ENCODE measurements at places on chromosomes 5 and 9.

DNA sequence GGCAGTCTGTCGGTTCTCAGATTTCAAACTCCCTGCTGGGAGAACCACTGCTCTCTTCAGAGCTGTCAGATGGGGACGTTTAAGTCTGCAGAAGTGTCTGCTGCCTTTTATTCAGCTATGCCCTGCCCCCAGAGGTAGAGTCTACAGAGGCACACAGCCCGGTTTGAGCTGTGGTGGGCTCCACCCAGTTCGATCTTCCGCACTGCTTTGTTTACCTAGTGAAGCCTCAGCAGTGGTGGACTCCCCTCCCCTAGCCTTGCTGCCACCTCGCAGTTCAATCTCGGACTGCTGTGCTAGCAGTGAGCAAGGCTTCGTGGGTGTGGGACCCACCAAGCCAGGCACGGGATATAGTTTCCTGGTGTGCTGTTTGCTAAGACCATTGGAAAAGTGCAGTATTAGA, 8.0 kb downstream of the SLC27A6 start:
- DNase-seq, result no peak

DNA sequence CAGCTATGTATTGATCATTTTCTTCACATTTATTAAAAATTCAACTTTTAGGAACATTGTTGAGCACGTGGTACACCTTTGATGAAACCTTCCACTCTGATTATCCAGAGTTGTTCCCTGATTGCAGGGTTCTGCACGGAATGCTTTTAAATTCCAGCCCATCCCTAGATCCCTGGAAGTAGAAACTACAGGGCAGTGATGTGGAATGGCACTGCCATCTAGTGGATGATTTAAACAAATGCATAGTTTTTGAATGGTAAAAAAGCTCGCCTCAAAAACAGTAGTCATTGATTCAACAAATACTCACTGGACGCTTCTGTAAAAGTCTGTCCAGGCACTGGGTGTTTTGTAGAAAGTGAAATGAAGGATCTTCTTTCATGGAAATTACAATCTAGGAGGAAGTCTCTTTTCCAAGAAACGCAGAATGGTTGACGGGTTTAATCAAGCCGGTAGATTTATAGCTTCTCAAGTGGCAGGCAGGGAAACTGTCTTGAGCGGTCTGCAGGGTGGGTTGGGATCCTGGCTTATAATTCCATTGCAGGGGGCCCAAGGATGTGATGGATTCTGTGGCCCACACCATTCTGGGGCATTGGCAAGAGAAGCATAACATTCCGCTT, 118.4 kb downstream of the ARHGAP26 start:
- no peak for DNase-seq

GRCh38 chr5:90585337-90585986, 26.9 kb downstream of the ADGRV1 start:
- no peak for DNase-seq

DNA sequence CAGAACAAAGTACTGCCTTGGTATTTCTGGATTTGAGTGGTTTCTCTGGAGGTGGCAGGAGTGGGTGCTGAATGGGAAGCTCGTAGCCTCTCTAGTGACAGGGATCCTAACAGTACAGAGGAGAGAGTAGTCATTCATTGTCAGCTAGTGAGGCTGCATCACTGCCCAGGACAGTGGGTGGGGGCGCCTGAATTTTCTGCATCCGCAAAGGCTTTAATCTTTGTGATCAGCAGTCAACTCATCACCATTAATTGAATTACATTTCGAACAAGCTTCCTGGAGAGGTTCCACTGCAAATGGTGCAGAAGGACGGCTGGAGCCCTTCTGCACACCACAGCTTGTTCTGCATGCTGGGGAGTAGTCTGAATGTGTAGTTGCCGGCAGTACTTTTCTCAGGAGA, 77.5 kb downstream of the HSPA4 start:
- DNase-seq, result no peak

DNA sequence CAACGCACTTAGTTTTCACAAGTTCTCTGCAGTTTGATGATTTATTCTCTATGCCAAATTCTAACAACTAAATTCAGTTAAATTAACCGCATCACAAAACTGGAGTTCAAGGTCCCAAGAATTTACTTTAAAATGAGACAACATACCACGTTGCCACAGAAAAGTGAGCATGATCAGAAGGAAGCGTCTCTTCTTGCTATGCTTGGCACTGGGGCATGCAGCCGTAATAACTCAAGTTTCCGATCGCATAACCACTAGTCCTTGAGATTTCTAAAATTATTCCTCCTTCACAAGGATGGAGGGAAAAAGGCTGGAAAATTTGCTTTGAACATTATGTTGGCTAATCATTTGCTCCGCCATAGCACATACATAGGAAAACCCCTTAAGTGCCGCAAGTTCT, 13.9 kb downstream of the NFIB start:
- no peak for DNase-seq

GRCh38 chr5:60333005-60333571, 366.9 kb downstream of the DEPDC1B start:
- no peak for DNase-seq

DNA sequence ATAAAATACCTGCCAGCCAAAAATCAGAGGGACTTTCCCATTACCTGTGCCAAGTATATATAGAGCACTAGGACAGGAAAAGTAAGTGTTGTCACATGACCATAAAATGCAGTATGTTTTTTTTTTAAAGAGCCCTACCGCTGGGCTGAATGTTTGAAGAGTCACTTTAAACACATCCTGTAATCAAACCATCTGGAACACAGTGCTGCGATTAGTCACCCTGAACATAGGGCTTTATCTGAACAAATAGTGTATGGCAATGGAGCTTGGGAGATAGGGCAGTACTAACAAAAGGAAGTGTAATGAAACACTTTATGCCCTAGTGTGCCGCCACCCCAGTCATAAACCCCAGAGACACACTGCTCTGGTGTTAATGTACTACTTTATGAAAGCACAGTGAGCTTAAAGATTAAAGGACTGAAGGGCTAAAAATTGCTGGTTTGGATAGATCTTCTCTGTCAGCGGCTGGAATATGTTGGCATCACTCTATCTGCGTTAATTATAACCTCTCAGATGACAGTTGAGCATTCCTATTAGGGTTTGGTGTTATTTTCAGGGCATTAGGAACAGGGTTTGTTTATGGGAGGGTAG, 90.4 kb downstream of the ZNF608 start:
- DNase-seq, result no peak

- DNase-seq, result no peak
Observed at GRCh38 chr5:121350181-121350930, 501.3 kb upstream of the FTMT start.

DNA sequence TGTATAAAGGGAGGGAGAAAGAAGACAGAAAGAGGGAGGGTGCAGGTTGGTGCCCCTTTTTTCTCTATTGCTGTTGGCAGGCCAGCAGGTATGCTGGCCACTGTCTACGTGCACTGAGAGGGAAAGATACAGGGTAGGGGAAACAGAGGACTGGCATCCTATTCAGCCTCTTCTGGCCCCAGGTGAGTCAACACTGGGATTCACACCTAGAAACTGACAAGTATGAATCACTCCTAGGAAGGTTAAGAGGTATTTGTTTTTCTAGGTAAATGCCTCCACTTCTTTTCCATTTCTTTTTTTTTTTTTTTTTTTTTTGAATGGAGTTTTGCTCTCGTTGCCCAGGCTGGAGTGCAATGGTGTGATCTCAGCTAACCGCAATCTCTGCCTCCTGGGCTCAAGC, 2.8 kb upstream of the UBAP1 start:
- DNase-seq, result no peak

- DNase-seq, result no peak
Observed at GRCh38 chr5:164153469-164154172, 648.2 kb downstream of the MAT2B start.
